Liver (tissue), 10 donors: ENCODE measurements at places on chromosomes 16 and 17. TPM values are rescaled to one million over a fixed set of nuclear protein-coding genes. Genes with fewer than 3 reads are reported as not detected.
A peak's percentile ranks its signal among the peaks of the same experiment; 100 is the strongest.

DNA sequence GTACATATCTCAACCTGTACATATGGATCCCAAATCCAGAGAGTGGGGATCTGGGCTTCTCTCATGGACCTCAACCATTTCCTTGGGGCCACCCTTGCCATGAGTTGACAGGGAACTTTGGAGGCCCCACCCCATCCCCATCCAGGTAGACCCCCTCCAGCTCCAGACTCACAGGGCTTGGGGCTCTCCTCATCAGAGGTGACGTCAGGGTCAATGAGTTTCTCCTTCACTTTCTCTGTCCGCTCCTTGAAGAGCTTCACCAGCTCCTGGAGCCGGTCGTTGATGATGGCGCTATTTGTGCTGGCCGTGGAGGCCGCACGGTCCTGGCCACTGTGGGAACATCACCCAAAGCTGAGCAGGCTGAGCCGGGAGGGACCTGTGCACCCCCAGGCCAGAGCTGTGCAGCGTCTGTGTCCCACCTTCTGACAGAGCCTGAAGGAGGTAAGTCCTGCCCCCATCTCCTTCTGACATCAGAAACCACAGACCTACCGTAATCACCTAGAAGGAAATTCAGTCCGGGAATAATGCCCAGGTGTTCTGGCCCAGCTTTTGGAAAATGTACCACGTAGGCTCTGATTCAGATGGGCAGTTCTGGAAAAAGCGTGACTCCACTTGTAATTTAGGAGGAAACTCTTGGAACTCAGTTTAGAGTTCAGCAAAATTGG lies 50.6 kb downstream of the CNGB1 start:
- DNase-seq, result no peak
- H3K27ac ChIP-seq, result no peak overlapping the region
- H3K36me3 ChIP-seq, result no peaks in the 10 kb centered on the region
- no peaks in the 10 kb centered on the region for H3K27me3 ChIP-seq
- no peaks in the 10 kb centered on the region for H3K4me1 ChIP-seq

- peaks cover 33% of the 10 kb centered on the region for H3K4me1 ChIP-seq
- H3K4me3 ChIP-seq, result no peak overlapping the region
- no peak overlapping the region for H3K27ac ChIP-seq
- peaks cover 40% of the 10 kb centered on the region for H3K36me3 ChIP-seq
These were observed 6.6 kb downstream of the POLR2C start for GRCh38 chr16:57469046-57469445.

DNA sequence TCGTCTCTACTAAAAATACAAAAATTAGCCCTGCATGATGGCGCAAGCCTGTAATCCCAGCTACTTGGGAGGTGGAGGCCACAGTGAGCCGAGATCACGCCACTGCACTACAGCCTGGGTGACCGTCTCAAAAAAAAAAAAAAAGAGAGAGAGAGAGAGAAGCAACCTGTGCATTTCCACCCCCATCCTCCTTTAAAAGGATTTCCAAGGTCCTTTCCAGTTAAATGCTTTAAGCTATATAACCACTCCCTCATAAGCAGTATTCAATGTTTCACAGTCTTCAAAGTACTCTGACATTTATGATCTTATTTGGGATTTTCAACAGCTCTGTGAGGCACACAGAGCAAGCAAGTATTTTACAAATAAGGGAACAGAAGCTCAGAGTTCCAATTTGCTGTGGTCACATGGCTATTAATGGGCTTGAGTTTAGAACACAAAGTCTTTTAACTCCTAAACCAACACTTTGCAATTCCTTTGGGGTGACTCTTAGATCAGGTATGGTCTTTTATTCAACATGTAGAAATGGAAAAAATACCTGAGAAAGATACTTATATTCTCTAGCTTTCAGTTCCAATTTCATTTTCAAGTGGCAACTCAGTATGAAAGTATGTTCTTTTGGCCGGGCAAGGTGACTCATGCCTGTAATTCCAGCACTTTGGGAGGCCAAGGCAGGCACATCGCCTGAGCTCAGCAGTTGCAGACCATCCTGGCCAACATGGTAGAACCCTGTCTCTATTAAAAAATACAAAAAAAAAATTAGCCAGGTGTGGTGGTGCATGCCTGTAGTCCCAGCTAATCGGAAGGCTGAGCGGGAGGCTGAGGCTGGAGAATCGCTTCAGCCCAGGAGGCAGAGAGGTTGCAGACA lies 31.3 kb downstream of the SPOP start:
- H3K27me3 ChIP-seq, result no peaks in the 10 kb centered on the region
- H3K36me3 ChIP-seq, result peaks cover 2% of the 10 kb centered on the region
- peak overlapping the region; percentile 18 for H3K27ac ChIP-seq
- H3K4me1 ChIP-seq, result no peaks in the 10 kb centered on the region
- no peak for DNase-seq

Gene OR1A1
- total RNA-seq, result not detected

Gene EPX
- 10.0 TPM for total RNA-seq

GRCh38 chr16:85984947-85985451 lies 86.0 kb downstream of the IRF8 start:
- H3K4me1 ChIP-seq, result peaks cover 13% of the 10 kb centered on the region
- DNase-seq, result no peak
- no peak overlapping the region for H3K27ac ChIP-seq
- H3K36me3 ChIP-seq, result no peaks in the 10 kb centered on the region
- H3K27me3 ChIP-seq, result no peaks in the 10 kb centered on the region

Gene CTRL
- total RNA-seq, result 0.50 TPM

DNA sequence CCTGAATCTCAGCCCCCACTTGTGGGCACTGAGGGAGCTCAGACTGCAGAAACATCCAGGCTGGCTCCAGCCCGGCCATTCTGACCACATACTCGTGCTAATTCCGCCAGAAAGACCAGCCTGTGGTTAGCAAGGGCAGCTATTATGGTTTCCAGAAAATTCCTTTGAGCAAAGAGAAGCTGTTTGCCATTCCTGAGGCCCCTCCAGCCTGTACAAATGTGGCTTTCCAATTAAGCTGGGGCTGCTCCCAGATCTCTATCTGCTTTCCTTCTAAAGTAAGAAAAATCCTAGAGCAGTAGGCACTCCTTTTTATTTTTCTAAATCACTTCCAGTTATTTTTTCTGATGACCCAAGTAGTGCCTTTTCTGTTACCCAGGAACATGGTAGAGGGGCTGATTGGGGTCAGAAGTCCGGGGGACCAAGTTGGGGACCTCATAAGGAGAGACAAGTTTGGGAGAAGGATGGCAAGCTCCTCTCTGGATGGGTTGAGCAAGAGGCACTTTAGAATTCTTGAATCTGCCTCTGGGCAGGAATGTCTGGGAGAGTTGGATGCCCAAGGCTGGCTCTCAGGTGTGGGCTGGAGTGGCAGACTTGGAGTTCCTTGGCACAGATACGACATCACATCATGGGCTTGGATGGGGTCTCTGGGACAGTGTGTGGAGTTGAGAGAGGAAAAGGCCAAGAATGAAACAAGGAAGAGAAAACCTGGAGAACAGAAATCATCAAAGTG lies 83.3 kb upstream of the TNRC6C start:
- no peak for DNase-seq
- no peak overlapping the region for H3K27ac ChIP-seq
- H3K4me3 ChIP-seq, result no peak overlapping the region
- no peaks in the 10 kb centered on the region for H3K27me3 ChIP-seq

DNA sequence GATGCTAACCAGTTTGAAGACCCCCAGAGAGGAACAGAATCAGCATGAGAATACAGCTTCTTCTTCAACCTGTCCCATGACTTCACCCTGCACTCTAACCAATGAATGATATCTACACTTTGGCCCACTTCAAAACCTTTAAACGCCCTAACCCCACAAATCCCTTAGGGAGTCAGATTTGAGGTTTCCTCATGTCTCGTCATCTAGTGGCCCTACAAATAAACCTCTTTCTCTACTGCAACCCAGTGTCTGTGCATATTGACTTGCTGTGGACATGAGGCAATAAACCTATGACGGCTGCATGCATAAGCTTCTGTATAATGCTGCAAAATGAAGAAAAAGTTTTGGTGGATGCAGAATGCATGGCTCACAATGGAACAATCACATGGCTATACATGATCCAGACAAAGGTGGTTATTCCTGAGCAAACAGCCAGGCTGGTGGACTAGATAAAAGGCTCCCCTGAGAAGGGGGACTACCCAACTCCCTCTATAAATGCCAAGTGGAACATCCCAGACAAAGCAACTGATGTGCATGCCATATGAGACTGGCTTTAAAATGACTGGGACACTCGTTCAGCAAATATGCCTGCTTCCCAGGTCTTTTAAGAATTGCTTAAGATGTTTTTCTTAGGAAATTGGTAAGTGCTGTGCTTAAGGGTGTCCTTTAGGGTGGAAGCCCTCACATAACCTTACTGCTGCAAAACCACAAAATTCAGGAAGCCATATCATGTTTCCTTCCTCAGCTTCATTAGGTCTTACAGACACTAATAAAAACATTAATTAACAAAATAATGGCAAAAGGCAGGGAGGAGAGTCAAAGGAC lies 12.2 kb downstream of the N4BP1 start:
- no peaks in the 10 kb centered on the region for H3K27me3 ChIP-seq
- peaks cover 4% of the 10 kb centered on the region for H3K4me1 ChIP-seq
- no peaks in the 10 kb centered on the region for H3K36me3 ChIP-seq
- no peak overlapping the region for H3K4me3 ChIP-seq

Gene SHISA6
- total RNA-seq, result not detected

Gene PRSS22
- 1.1 TPM for total RNA-seq

GRCh38 chr17:18261146-18261515 lies 669 bp downstream of the MIEF2 start:
- peaks cover 24% of the 10 kb centered on the region for H3K4me1 ChIP-seq
- H3K36me3 ChIP-seq, result peaks cover 10% of the 10 kb centered on the region
- peak overlapping the region; percentile 82 for H3K4me3 ChIP-seq
- H3K27me3 ChIP-seq, result no peaks in the 10 kb centered on the region

GRCh38 chr17:63529711-63530556 lies 6.8 kb downstream of the KCNH6 start:
- H3K4me3 ChIP-seq, result no peak overlapping the region
- H3K4me1 ChIP-seq, result no peaks in the 10 kb centered on the region
- no peaks in the 10 kb centered on the region for H3K36me3 ChIP-seq
- H3K27ac ChIP-seq, result no peak overlapping the region
- DNase-seq, result peak; percentile 60

Gene KRT24
- not detected for total RNA-seq

- H3K4me1 ChIP-seq, result peaks cover 3% of the 10 kb centered on the region
- DNase-seq, result no peak
- H3K27me3 ChIP-seq, result no peaks in the 10 kb centered on the region
- H3K27ac ChIP-seq, result no peak overlapping the region
- no peak overlapping the region for H3K4me3 ChIP-seq
- peaks cover 24% of the 10 kb centered on the region for H3K36me3 ChIP-seq
These were observed 2.7 kb downstream of the CTDNEP1 start for GRCh38 chr17:7248796-7249195.

Gene DRC3
- total RNA-seq, result 1.5 TPM

- no peak for DNase-seq
- H3K4me3 ChIP-seq, result no peak overlapping the region
- no peak overlapping the region for H3K27ac ChIP-seq
- H3K27me3 ChIP-seq, result no peaks in the 10 kb centered on the region
These were observed 234.6 kb downstream of the CPPED1 start for GRCh38 chr16:12569061-12569460.

- H3K4me3 ChIP-seq, result peak within 1 kb of the TSS; percentile 92
- peaks cover 18% of the 10 kb centered on the region for H3K4me1 ChIP-seq
- H3K27me3 ChIP-seq, result no peaks in the 10 kb centered on the region
- peak; percentile 97 for DNase-seq
- H3K27ac ChIP-seq, result peak within 1 kb of the TSS; percentile 8
These were observed at the start of gene CHTF18 for GRCh38 chr16:788399-789126. TSS of gene CHTF18 (plus strand) at chr16:788620. CDS start at chr16:788685, 65 bp downstream.

Gene RGS11
- 1.6 TPM for total RNA-seq

- H3K27ac ChIP-seq, result no peak overlapping the region
- H3K27me3 ChIP-seq, result no peaks in the 10 kb centered on the region
- DNase-seq, result no peak
- H3K4me1 ChIP-seq, result no peaks in the 10 kb centered on the region
- no peak overlapping the region for H3K4me3 ChIP-seq
These were observed 32.5 kb downstream of the UBE2O start for GRCh38 chr17:76420356-76421043.

GRCh38 chr16:75096656-75097055 lies 19.9 kb downstream of the LDHD start:
- no peak for DNase-seq
- H3K27me3 ChIP-seq, result no peaks in the 10 kb centered on the region
- no peak overlapping the region for H3K4me3 ChIP-seq
- peaks cover 2% of the 10 kb centered on the region for H3K36me3 ChIP-seq
- H3K4me1 ChIP-seq, result peaks cover 3% of the 10 kb centered on the region

DNA sequence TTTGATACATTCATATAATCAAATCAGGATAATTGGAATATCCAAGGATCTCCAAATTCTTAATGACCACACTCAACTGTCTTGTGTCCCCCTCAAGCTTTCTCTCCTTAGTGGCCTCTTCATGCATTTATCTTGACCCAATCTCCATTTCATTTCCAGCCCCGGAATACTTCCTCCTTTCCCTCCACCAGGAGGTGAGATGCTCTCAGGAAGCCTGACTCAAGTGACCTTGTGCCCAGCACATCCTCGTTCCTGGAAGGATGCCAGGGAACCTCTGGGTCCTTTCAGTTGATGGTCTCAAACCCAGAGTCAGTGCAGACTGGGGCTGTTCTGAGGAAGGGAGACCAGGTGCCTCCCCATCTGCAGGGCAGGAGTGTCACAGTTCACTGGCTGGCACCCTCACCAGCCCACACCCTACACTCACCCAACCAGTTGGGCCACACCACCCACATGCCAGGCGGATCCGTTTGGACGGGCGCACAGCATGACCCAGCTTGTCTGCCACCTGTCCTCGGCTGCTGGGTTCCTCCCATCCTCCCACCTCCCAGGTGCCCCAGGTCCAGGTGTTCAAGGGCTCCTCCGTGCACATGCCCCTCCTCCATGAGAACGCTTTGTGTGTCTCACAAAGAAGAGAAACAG lies 14.0 kb upstream of the EMP2 start:
- H3K4me1 ChIP-seq, result no peaks in the 10 kb centered on the region
- no peaks in the 10 kb centered on the region for H3K27me3 ChIP-seq
- no peak overlapping the region for H3K4me3 ChIP-seq
- no peaks in the 10 kb centered on the region for H3K36me3 ChIP-seq
- no peak for DNase-seq

GRCh38 chr17:67105213-67105612 lies 60.9 kb downstream of the CACNG1 start:
- peaks cover 33% of the 10 kb centered on the region for H3K36me3 ChIP-seq
- peaks cover 4% of the 10 kb centered on the region for H3K4me1 ChIP-seq
- no peak for DNase-seq
- H3K27me3 ChIP-seq, result no peaks in the 10 kb centered on the region

GRCh38 chr17:28370035-28370743 lies at the start of gene VTN:
TSS of gene VTN (minus strand) at chr17:28370307. CDS start at chr17:28370203, 104 bp downstream.
- peak within 1 kb of the TSS; percentile 72 for H3K4me3 ChIP-seq
- DNase-seq, result peak; percentile 64
- peaks cover 11% of the 10 kb centered on the region for H3K36me3 ChIP-seq
- H3K27me3 ChIP-seq, result no peaks in the 10 kb centered on the region
- H3K4me1 ChIP-seq, result peaks cover 56% of the 10 kb centered on the region

Gene PRSS36
- 0.09 TPM for total RNA-seq

Gene GLTPD2
- 15.1 TPM for total RNA-seq
